ENCODE measurements at places on chromosomes 1 and 21.

- no peak for DNase-seq
Observed at GRCh38 chr1:181442181-181442525, 41.2 kb upstream of the CACNA1E start.

DNA sequence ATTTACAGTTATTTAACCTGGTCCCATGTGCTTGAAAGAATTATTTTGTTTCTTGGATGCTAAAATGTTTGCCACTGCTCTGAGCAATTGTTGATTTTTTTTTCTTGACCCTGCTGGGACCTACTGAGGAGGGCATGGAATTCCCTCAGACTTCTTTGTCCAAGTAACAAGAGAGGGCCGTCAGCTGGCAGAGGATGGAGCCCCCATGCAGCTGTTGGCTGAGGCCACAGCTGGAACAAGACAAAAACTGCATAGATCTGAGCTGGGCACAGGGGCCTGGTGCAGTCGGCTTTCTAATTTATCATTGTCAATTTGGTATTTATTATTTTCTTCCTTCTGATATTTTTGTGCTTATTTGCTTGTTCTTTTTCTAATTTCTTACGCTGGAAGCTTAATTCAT, 39.6 kb upstream of the ABCG1 start:
- DNase-seq, result no peak

DNA sequence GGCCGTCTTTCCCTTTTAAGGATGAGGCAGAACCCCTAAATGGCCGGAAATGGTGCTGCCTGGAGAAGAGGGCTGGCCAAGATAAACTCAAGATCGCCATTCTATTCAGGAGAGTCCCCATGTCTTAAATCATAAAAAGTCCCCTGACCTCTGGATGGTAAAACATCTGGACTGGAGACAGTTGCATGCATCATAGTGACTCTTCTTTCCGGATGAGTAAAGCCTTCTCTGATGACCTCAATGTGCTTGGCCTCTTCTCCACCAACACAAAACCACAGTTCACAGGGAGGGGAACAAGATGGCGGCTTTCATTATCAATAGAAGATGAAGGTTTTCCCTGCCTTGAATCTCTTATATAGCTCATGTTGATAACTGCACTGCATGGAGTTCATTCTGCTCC, 27.5 kb upstream of the H6PD start:
- DNase-seq, result no peak

GRCh38 chr1:117301901-117302300, 65.3 kb upstream of the MAN1A2 start:
- DNase-seq, result no peak

GRCh38 chr1:47216278-47217059, 15.6 kb downstream of the TAL1 start:
- DNase-seq, result peak; percentile 49

DNA sequence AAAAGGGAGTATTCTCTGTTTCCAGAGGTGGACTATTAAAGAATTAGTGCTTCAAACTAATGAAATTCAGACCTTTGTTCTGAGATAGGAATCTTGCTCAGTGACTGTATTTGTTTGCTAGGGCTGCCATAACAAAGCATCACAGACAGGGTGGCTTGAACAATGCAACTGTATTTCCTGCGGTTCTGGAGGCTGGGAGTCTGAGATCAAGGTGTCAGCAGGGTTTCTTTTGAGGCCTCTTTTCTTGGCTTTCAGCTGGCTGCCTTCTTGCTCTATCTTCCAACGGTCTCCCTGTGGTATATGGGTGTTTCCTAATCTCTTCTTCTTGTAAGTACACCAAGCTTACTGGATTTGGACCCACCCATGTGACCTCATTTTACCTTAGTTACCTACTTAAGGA, 264.6 kb upstream of the PROX1 start:
- no peak for DNase-seq

GRCh38 chr1:82472489-82473131, 671.9 kb downstream of the ADGRL2 start:
- DNase-seq, result no peak

DNA sequence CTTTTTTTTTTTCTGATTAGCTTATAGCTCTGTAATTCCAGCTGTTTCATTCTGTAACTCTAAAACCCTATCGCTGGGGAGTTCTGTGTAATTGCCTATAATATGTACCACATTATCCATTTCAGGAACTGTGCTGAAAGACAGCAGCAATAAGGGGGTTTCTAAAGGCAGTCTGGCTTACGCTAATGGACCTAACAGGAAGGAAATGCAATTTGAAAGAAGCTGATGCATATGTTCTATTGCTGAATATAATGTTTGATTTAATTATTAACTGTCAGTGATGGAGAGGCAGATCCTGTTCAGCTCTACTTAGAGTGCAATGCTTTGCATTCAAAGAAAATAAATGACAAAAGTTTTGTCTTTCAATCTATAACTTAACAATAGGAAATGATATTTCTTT, 209.4 kb upstream of the SNX7 start:
- peak; percentile 63 for DNase-seq

- DNase-seq, result peak; percentile 42
Observed at GRCh38 chr1:58780836-58781452, 2.9 kb downstream of the JUN start.

DNA sequence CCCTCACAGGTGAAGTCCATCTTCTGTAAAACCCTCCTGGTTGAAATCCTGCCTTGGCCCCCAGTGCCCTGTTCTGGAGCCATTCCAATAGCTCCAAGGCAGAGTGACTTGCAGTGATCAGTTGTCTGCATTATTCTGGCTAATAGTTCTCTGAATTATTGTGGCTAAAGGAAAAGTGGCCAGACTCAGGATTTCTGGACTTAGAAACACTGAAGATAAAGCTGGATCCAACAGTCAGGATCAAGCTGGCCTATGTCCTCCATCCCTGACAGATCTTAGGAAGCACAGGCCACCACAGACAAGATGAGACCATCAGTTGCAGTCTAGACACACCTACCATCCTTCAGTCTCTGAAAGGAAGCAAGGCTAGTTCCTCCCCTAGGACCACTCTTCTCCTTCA, 801 bp upstream of the C2CD4D start:
- DNase-seq, result no peak

DNA sequence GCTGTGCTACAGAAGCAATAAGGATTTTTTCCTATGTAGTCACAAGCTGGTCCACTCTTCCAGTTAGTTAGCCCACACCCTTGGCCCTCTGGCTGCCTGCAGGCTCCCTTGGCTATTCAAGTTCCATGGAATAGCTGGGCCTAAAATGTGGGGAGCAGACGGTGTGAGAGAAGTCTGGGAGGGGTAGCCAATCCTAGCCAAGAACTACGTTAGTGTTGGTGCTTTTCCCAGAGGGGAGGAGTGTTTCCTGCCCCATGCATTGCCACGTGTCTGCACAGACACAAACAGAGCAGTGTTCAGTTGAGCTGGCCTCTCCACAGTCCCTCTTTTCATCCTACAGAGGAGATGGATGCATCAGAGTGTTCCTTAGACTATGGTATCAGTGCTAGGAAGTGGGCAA, 59.0 kb upstream of the IPO9 start:
- peak; percentile 72 for DNase-seq

DNA sequence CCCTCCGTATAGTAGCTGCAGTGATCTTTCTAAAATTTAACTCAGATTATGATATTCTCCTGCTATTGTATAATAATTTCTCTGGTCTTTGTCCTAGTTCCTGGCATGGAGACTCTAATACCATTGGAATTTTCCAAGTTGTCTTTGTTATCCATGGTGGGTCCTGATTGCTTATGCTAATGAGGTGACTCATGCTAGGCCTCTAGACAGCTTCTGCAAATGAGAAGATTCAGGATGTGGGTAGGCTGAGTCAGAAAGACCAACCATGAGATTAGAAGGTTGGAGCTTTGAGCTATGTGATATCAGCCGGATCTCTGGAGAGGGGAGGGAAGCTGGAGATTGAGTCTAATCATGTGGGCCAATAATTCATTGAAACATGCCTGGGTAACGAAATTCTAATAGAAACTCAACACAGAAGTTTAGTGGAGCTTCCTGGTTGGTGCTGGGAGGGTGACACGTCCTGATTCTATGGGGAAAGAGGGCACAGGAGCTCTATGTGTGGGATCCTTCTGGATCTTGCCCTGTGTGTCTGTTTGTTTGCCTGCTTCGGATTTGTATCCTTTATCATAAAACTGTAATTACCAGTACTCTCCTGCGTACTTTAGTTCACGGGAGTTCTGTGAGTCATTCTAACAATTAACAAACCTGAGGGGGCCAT, 73.2 kb upstream of the CNIH3 start:
- peak; percentile 99 for DNase-seq

Data from lung microvascular endothelial cell (primary cell).